ENCODE measurements at places on chromosomes 6 and 20. TPM values are rescaled to one million over a fixed set of nuclear protein-coding genes. Genes with fewer than 3 reads are reported as not detected.

ITPA gene
- 54.7 TPM for total RNA-seq

SRSF12 gene
- 12.4 TPM for total RNA-seq

TNFRSF6B gene
- not detected for total RNA-seq

BCAS1 gene
- 0.20 TPM for total RNA-seq

TRIM10 gene
- not detected for total RNA-seq

CFAP61 gene
- not detected for total RNA-seq

DNA sequence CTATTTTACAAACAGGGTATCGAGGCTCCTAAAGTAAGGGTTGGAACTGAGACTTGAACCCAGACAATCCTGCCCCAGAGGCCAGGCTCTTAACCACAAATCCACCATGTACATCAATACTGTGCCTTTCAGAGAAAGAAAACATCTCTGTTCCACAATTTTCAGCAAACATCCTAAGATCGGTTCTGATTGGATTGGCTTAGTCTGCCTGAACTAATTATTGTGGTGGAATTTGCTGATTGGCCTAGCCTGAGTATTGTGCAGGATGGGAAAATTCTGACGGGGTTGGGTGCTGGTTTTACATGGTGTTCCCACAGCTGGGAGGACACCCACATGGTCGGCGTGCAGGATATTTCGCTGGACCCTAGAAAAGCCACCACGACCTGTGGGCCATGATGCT is at the start of gene CLPSL1:
CLPSL1 (plus strand) TSS at position 301 of the 400 bp plus-strand sequence; CDS start at position 393, 92 bp downstream.
- DNase-seq = no peak
- no peak within 1 kb of the TSS for H3K4me3 ChIP-seq
- no peaks in the 10 kb centered on the region for H3K36me3 ChIP-seq

GRCh38 chr6:5083813-5084359 is 1.3 kb upstream of the PPP1R3G start:
- H3K4me1 ChIP-seq = peaks cover 12% of the 10 kb centered on the region
- H3K27ac ChIP-seq = no peak overlapping the region
- H3K36me3 ChIP-seq = no peaks in the 10 kb centered on the region
- no peak for DNase-seq
- H3K27me3 ChIP-seq = peaks cover 43% of the 10 kb centered on the region

DNA sequence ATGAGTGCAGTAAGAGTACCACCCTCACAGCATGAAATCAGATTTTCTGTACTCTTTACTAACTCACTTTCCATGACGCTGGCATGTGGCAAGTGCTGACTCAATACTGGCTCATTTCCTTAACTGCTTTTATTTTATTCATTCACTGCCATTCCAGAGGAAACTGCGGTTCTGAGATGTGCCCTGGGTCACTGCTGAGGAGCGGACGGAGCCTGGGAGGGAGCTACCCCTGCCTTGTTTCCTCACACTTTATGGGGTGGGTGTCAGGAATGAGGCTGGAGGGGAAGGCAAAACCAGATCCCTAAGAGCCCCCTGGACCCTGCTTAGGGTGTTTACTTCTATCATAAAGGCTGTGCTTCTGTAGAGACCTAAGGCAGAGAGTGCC is 14.4 kb downstream of the NT5E start:
- H3K36me3 ChIP-seq = no peaks in the 10 kb centered on the region
- no peak overlapping the region for H3K27ac ChIP-seq
- H3K27me3 ChIP-seq = peaks cover 17% of the 10 kb centered on the region
- H3K4me1 ChIP-seq = no peaks in the 10 kb centered on the region

- H3K4me3 ChIP-seq = no peak overlapping the region
- no peak for DNase-seq
- peaks cover 4% of the 10 kb centered on the region for H3K4me1 ChIP-seq
Measured at GRCh38 chr6:116111552-116112528, 11.2 kb downstream of the NT5DC1 start.

DNA sequence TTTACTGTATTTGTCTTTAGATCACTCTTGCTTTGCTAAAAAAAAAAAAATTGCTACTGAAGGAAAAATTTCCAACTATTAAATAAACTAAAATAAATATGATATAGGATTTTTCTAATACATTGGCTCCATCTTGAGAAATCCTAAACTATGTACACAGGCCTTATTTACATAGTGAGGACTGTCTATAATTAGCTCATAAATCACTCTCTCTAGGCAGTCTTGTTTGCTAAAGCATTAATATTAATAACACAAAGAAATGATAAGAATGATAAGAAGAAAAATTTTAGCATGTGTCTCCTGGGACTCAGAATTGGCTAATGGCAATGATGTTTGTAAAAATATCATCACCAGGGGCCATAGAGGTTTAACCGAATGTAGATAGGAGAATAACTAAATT is 13.3 kb upstream of the CRYBG1 start:
- H3K4me3 ChIP-seq = no peak overlapping the region
- no peak overlapping the region for H3K27ac ChIP-seq
- H3K4me1 ChIP-seq = no peaks in the 10 kb centered on the region
- H3K27me3 ChIP-seq = no peaks in the 10 kb centered on the region
- no peak for DNase-seq
- H3K36me3 ChIP-seq = no peaks in the 10 kb centered on the region

DNA sequence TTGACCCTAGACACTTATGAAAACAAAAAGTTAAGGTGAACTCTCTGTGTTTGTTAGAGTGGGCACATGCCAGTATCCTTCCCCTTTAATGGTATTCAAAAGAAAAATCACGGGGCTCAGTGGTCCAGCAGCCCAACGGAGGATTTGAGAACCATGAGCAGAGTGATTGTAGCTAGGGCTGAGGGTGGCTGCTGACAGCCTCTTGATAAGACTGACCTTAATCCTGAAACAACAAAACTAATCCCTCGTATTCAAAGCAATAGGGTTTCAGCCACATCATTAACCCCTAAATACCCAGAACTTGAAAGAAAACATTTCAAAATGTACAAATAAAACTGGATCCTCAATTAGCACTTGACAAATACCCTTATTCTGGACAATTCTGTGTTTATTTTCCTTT is 95.1 kb downstream of the SNAP25 start:
- DNase-seq = no peak
- H3K36me3 ChIP-seq = no peaks in the 10 kb centered on the region
- H3K4me3 ChIP-seq = no peak overlapping the region
- peaks cover 49% of the 10 kb centered on the region for H3K27me3 ChIP-seq

DNA sequence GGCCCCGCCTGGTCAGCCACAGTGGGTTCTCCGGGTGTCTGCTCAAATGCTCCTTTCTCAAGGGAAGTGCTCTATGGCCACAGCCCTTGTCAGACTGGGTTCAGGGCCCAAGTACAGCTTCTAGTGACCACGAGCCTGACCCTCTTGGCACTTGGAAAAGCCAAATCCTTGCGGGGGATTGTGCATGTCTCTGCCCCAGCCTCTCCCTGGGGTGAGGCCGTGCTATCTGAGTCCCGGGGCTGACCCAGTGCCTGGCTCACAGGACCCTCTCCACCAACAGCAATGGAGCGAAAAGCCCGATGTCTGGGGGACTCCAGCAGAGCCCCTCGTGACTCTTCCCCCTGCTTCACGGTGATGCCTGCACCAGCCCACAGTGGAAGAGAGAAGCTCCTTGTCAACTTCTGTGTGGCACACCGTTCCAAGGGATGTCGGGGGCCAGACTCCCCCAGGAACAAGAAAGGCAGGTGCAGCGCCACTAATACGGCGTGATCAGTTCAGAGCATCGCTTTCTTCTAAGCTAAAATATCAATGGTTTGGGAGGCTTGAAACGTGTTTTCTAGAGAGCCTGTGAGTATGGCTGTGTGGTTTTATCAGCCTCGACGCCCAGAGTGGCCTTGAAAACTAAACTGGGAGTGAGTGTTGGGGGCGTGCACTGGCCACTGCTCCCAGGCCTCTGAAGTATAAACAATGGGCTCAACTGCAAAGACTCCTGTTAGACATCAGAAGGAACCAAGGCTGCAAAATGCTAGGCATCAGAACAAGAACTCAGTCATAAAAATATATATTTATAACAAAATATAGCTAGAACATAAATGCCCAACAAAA is 51.9 kb downstream of the DLL1 start:
- no peak overlapping the region for H3K4me3 ChIP-seq
- DNase-seq = peak; percentile 31
- H3K27ac ChIP-seq = no peak overlapping the region
- peaks cover 28% of the 10 kb centered on the region for H3K4me1 ChIP-seq
- no peaks in the 10 kb centered on the region for H3K36me3 ChIP-seq

- no peaks in the 10 kb centered on the region for H3K36me3 ChIP-seq
- no peaks in the 10 kb centered on the region for H3K4me1 ChIP-seq
- H3K27ac ChIP-seq = no peak overlapping the region
Measured at GRCh38 chr6:36713846-36714245, 16.2 kb downstream of the RAB44 start.

- H3K27me3 ChIP-seq = peaks cover 8% of the 10 kb centered on the region
- H3K36me3 ChIP-seq = no peaks in the 10 kb centered on the region
- H3K27ac ChIP-seq = no peak overlapping the region
Measured at GRCh38 chr20:48025661-48026060, 240.4 kb upstream of the SULF2 start.

DNA sequence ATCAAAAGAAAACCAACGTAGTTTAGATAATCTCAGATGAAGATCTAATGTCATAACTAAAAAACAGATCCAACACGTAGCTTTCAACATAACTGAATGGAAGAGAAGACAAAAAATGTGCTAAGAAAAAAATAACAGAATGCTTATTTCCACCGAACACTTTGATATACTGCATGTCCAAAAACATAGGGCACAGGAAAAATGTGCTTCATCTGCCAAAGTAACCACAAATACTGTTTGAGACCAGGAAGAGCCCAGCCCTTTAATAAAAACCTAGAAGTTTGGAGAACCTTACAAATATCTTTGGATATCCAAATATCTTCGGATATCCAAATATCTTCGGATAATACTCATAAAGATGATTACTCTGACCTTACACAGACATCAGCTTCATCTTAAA is 19.8 kb downstream of the LAMA4 start:
- H3K4me1 ChIP-seq = peaks cover 34% of the 10 kb centered on the region
- H3K36me3 ChIP-seq = no peaks in the 10 kb centered on the region
- H3K27me3 ChIP-seq = no peaks in the 10 kb centered on the region
- no peak overlapping the region for H3K4me3 ChIP-seq

DNA sequence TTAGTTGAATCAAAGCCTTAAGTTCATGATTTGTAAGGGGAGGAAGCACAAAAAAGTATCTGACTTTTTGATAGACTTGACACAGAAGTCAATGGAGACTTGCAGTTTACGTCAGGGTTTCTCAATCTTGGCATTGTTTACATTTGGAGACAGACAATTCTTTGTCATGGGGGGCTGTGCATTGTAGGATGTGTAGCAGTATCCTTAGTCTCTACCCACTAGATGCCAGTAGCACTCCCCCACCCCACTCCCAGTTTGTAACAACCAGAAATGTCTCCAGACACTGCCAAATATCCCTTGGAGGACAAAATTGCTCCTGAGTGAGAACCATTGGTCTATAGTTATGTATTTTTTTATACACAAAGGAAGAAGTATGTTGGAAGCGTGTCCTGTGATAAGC is 434.1 kb downstream of the RFPL4B start:
- H3K4me1 ChIP-seq = peaks cover 15% of the 10 kb centered on the region
- no peaks in the 10 kb centered on the region for H3K36me3 ChIP-seq
- H3K4me3 ChIP-seq = no peak overlapping the region
- no peak overlapping the region for H3K27ac ChIP-seq
- DNase-seq = no peak
- H3K27me3 ChIP-seq = no peaks in the 10 kb centered on the region

Data from mesothelial cell of epicardium (in vitro differentiated cells).